ENCODE measurements at places on chromosomes 3 and 15.

- no peak for DNase-seq
Measured at GRCh38 chr3:63385629-63386028, 107.5 kb downstream of the SYNPR start.

DNA sequence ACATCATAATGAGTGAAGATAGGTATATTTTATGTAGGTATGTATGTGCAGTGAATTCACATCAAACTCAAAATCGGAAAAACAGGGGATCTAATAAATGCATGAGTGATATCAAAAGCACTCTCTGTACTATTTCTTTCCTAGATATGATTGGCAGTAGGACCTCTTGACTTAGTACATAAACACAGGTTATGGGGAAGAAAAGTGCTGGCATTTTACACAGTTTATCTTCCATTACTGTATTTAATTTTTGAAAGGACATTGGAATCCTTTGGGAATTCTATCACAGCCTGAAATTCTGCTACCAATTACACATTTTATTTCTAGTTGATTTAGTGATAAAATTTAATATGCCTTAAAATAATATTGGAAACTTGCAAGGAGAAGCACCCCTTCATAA lies 470.5 kb upstream of the ONECUT1 start:
- DNase-seq, result no peak

DNA sequence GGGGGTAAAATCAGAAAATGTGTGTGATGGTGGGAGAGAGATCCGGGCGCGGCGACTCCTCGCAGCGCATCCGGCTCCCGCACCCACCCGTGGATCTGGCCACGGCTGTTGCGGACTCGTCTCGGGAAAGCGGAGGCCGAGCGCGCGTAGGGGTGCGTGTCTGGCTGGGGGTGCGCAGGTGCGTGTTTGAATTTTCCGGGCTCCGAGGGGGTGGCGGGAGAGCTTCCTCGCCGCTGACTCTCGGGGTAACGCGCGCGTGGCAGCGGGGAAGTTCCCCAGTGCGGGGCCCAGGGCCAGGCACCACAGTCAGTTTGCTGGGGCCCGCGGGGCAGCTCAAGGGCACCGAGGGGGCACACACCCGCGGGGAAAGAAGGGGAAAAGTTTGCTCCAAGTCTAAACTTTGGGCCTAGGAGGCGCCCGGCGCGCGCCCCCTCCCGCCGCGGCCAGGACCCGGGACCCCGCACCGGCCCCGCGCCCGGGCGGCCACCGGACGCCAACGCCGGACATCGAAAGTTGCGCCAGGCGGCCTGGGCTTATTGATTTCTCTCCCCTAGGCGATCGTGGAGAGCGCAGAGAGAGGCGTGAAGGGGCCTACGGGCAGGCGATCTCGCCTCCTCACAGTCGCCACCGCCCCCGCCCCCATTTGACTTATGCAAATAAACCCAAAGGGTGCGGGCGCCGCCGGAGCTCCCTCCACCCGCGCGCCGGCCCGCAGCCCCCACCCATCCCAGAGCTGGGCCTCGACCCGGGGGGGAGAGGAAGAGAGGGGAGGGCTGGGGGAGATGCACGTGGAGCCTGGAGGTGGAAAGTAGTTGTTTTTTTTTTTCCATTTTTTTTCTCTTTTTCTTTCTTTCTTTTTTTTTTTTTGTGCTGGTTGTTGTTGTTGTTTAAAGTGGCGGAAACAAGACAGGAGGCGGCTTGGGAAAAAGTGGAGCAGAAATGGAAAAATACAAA lies 639 bp downstream of the FOXP1 start:
- DNase-seq, result peak; percentile 41

GRCh38 chr15:98737721-98738120 lies 89.4 kb downstream of the IGF1R start:
- DNase-seq, result no peak

- DNase-seq, result no peak
Measured at GRCh38 chr3:197686899-197687298, 49.8 kb downstream of the RUBCN start.

- DNase-seq, result no peak
Measured at GRCh38 chr3:111608383-111608782, 13.2 kb upstream of the ZBED2 start.

DNA sequence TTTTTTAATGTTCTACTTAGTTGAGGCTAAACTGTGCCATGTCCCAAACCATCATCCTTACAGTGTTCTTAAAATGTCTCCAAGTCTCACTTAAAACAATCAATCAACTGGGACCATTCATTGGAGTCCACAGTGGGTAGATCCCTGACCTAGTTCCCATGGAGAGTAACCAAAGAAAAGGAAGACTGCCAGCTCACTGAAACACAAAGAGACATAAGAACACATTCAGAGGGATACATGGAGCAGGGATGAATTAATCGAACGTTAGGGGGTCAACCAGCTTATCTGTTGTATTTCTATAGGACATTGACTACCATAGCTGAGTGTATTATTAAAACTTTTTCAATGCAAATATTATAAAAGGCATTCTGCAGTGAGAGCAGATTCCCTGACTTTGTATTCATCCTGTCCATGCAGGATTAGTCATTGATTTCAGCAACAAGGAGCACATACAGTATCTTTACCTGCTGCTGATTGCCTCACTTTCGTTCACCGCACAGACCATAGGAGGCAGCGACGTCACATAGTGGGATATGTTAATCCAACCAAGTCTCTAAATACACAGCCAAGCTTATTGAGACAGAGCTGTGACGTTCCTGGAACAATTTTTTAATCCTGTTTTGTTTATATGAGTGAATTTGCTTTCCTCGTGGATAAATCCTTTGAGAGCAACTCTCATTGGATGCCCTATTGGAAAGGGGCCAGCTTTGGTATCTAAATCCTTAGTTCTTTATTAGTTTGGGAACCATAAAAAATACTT lies 364.9 kb upstream of the RBMS3 start:
- DNase-seq, result no peak

All from T-helper 2 cell (primary cell).